ENCODE measurements at places on chromosomes 12 and 14. TPM values are rescaled to one million over a fixed set of nuclear protein-coding genes. Genes with fewer than 3 reads are reported as not detected.

- peaks cover 3% of the 10 kb centered on the region for H3K4me1 ChIP-seq
- H3K27me3 ChIP-seq, result no peaks in the 10 kb centered on the region
- no peaks in the 10 kb centered on the region for H3K36me3 ChIP-seq
Observed at GRCh38 chr12:51924551-51925319, 17.4 kb downstream of the ACVRL1 start.

GRCh38 chr14:52906141-52906601 lies 44.7 kb downstream of the FERMT2 start:
- DNase-seq, result no peak
- H3K36me3 ChIP-seq, result peaks cover 16% of the 10 kb centered on the region
- peak overlapping the region; percentile 24 for H3K27ac ChIP-seq
- H3K27me3 ChIP-seq, result no peaks in the 10 kb centered on the region

Gene HPD
- total RNA-seq, result 4.0 TPM

Gene PAN2
- 68.2 TPM for total RNA-seq

Gene FBLN5
- 79.4 TPM for total RNA-seq

GRCh38 chr14:65849091-65849490 lies 436.6 kb downstream of the FUT8 start:
- H3K27ac ChIP-seq, result no peak overlapping the region
- H3K27me3 ChIP-seq, result no peaks in the 10 kb centered on the region
- H3K4me1 ChIP-seq, result no peaks in the 10 kb centered on the region

Gene CIT
- total RNA-seq, result 22.1 TPM

Gene RPL10L
- total RNA-seq, result not detected

- H3K36me3 ChIP-seq, result no peaks in the 10 kb centered on the region
- no peak overlapping the region for H3K27ac ChIP-seq
- no peak for DNase-seq
- H3K4me3 ChIP-seq, result no peak overlapping the region
- H3K4me1 ChIP-seq, result no peaks in the 10 kb centered on the region
- no peaks in the 10 kb centered on the region for H3K27me3 ChIP-seq
Observed at GRCh38 chr12:18905134-18905533, 167.2 kb downstream of the CAPZA3 start.

- H3K36me3 ChIP-seq, result no peaks in the 10 kb centered on the region
- peak; percentile 15 for DNase-seq
- H3K27me3 ChIP-seq, result no peaks in the 10 kb centered on the region
- peaks cover 5% of the 10 kb centered on the region for H3K4me1 ChIP-seq
- H3K27ac ChIP-seq, result peak overlapping the region; percentile 97
Observed at GRCh38 chr12:65277994-65278575, 398 bp upstream of the MSRB3 start.

Gene ESPL1
- 2.0 TPM for total RNA-seq

GRCh38 chr12:94553130-94553519 lies 93.5 kb upstream of the CEP83 start:
- no peaks in the 10 kb centered on the region for H3K36me3 ChIP-seq
- no peaks in the 10 kb centered on the region for H3K4me1 ChIP-seq
- H3K4me3 ChIP-seq, result no peak overlapping the region
- DNase-seq, result no peak
- H3K27ac ChIP-seq, result no peak overlapping the region

Gene C2CD5
- total RNA-seq, result 81.2 TPM

DNA sequence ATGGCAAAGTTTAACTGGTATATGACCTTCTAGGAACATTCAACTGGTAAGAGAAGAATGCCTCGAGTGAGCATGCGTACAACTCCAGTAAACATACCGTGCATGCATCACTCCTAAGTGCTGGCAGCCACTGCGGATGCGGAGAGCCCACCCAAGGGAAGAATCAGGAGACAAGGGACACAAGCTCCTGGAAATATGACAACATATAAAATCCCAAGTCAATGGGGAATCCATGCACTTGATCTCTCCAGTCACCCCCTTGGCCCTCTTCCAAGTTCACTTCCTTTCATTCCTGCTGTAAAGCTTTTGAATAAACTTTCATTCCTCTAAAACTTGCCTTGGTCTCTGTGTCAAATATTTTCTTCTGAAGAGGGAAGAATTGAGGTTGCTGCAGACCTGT lies 168.7 kb upstream of the TMCC3 start:
- peak; percentile 70 for DNase-seq
- no peaks in the 10 kb centered on the region for H3K27me3 ChIP-seq
- peaks cover 5% of the 10 kb centered on the region for H3K4me1 ChIP-seq
- H3K4me3 ChIP-seq, result no peak overlapping the region

Gene AQP2
- total RNA-seq, result not detected

GRCh38 chr12:102427543-102427941 lies 52.8 kb downstream of the IGF1 start:
- no peak overlapping the region for H3K4me3 ChIP-seq
- no peaks in the 10 kb centered on the region for H3K36me3 ChIP-seq
- peak; percentile 72 for DNase-seq
- H3K27ac ChIP-seq, result no peak overlapping the region

DNA sequence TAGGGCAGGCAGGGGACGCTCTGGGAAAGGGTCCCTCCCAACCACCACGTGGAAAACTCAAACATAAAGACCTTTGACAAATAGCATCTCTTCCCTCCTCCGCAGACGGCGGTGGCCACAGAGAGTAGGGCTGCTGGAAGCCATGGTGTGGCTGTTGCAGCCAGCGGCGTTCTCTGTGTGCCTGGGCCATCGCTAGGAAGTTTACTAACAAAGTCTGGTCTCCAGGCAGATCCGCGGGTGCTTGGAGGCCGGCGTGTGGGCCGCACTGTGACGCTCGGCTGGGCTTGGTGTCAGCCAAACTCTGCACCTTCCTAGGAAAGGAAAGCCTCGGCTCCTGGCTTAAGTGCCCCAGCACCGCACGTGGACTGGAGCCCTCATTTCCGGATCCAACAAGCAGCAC lies 65.6 kb downstream of the CCDC88C start:
- peak; percentile 66 for DNase-seq
- H3K27ac ChIP-seq, result no peak overlapping the region
- no peak overlapping the region for H3K4me3 ChIP-seq
- no peaks in the 10 kb centered on the region for H3K36me3 ChIP-seq
- H3K27me3 ChIP-seq, result no peaks in the 10 kb centered on the region

DNA sequence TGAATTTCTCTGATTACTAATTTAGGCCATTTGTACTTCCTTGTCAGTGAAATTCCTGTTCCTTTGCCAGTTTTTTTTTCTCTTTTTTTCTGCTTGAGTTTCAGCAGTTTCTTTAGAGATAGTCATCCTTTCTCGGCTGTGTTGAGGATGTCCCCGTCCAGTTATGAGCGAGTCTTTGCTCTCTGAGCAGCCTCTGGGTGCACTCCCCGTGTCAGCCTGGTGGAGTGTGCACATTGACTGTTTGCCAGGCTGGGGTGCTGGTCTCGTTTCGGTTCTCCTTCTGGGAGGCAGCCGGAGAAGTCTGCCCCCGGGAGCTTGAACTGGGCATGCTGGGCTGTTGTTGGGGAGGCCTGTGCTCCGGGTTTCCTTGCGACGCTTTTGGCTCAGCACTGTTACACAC lies 3.0 kb downstream of the PACS2 start:
- no peak overlapping the region for H3K4me3 ChIP-seq
- DNase-seq, result peak; percentile 24
- H3K27me3 ChIP-seq, result no peaks in the 10 kb centered on the region
- H3K36me3 ChIP-seq, result peaks cover 1% of the 10 kb centered on the region

- no peaks in the 10 kb centered on the region for H3K4me1 ChIP-seq
- H3K27me3 ChIP-seq, result no peaks in the 10 kb centered on the region
- H3K4me3 ChIP-seq, result no peak overlapping the region
- DNase-seq, result peak; percentile 36
- no peak overlapping the region for H3K27ac ChIP-seq
Observed at GRCh38 chr12:85747941-85748495, 88.2 kb downstream of the RASSF9 start.

- DNase-seq, result peak; percentile 74
- peaks cover 21% of the 10 kb centered on the region for H3K36me3 ChIP-seq
- H3K4me3 ChIP-seq, result peak overlapping the region; percentile 51
- H3K4me1 ChIP-seq, result no peaks in the 10 kb centered on the region
Observed at GRCh38 chr12:55729819-55730818, 1.3 kb upstream of the CD63 start.

DNA sequence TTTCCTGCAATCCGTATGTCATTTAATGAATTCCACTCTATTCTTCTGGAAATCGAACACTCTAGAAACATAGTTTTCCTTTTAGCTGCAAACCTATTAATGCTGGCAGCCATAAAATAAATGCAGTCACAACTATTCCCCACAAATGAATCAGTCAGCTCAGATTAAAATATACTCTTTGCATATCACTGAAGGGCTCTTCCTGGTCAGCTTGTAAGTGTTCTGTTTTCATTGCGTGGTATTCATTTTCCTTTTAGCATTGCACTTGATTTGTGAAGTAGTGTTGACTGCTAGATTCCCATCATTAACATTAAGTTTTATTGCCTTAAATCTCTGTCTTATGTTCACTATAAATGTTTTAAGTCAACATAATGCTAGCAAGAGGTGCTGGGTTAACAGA lies 685.9 kb downstream of the DIO2 start:
- no peak overlapping the region for H3K27ac ChIP-seq
- H3K4me1 ChIP-seq, result no peaks in the 10 kb centered on the region
- no peak overlapping the region for H3K4me3 ChIP-seq
- H3K27me3 ChIP-seq, result no peaks in the 10 kb centered on the region
- H3K36me3 ChIP-seq, result no peaks in the 10 kb centered on the region

DNA sequence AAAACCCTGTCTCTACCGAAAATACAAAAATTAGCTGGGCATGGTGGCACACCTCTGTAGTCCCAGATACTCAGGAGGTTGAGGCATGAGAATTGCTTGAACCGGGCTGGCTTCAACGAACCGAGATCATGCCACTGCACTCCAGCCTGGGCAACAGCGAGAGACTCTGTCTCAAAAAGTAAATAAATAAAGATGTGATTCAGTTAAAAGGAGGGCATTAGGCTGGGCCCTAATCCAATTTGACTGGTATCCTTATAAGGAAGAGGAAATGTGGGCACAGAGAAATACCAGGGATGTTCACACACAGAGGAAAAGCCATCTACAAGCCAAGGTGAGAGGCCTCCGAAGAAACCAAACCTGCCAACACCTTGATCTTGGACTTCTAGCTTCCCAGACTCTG lies 10.1 kb upstream of the DCAF4 start:
- H3K36me3 ChIP-seq, result no peaks in the 10 kb centered on the region
- no peaks in the 10 kb centered on the region for H3K27me3 ChIP-seq
- H3K4me1 ChIP-seq, result no peaks in the 10 kb centered on the region

GRCh38 chr14:30560581-30560980 lies 1.6 kb downstream of the G2E3 start:
- H3K4me1 ChIP-seq, result peaks cover 25% of the 10 kb centered on the region
- no peaks in the 10 kb centered on the region for H3K36me3 ChIP-seq
- no peak overlapping the region for H3K27ac ChIP-seq
- no peaks in the 10 kb centered on the region for H3K27me3 ChIP-seq
- DNase-seq, result no peak

- H3K4me3 ChIP-seq, result no peak overlapping the region
- H3K36me3 ChIP-seq, result no peaks in the 10 kb centered on the region
- H3K27me3 ChIP-seq, result no peaks in the 10 kb centered on the region
- H3K4me1 ChIP-seq, result no peaks in the 10 kb centered on the region
- peak; percentile 81 for DNase-seq
- peak overlapping the region; percentile 80 for H3K27ac ChIP-seq
Observed at GRCh38 chr12:6792522-6793201, 3.3 kb downstream of the CD4 start.

- no peaks in the 10 kb centered on the region for H3K27me3 ChIP-seq
- H3K36me3 ChIP-seq, result no peaks in the 10 kb centered on the region
- H3K4me1 ChIP-seq, result peaks cover 6% of the 10 kb centered on the region
- DNase-seq, result no peak
- H3K27ac ChIP-seq, result peak overlapping the region; percentile 93
Observed at GRCh38 chr14:74882103-74882920, 596 bp downstream of the DLST start.

DNA sequence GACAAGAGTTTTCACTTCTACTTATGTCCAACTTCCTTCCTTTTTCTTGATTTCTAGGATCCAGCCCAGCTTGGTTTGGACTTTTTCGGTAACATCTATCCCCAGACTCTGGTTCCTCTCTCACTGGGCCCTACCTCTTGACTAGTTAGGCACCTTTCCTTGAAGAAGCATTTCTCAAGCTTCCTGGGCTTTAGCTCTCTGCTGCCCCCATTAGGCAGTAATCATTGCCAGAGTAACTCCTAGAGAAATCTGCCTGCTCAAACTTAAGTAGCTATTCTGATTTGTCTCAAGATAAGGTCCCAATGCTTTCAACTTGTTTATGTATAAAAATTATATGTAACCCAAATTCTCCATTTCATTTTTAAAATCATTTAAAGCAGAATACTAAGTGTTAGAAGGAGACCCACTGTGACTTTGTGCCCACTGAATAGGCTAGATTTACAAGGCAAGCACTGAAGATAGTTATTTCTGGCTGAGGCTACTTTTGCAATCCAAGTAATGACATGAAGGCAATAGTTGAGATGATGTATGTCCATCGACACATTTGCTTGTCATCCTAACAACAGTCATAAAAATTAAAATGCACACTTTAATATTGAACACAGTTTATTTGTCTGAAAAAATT lies 275.0 kb upstream of the G2E3 start:
- H3K27ac ChIP-seq, result no peak overlapping the region
- H3K36me3 ChIP-seq, result no peaks in the 10 kb centered on the region
- H3K27me3 ChIP-seq, result no peaks in the 10 kb centered on the region
- no peaks in the 10 kb centered on the region for H3K4me1 ChIP-seq

DNA sequence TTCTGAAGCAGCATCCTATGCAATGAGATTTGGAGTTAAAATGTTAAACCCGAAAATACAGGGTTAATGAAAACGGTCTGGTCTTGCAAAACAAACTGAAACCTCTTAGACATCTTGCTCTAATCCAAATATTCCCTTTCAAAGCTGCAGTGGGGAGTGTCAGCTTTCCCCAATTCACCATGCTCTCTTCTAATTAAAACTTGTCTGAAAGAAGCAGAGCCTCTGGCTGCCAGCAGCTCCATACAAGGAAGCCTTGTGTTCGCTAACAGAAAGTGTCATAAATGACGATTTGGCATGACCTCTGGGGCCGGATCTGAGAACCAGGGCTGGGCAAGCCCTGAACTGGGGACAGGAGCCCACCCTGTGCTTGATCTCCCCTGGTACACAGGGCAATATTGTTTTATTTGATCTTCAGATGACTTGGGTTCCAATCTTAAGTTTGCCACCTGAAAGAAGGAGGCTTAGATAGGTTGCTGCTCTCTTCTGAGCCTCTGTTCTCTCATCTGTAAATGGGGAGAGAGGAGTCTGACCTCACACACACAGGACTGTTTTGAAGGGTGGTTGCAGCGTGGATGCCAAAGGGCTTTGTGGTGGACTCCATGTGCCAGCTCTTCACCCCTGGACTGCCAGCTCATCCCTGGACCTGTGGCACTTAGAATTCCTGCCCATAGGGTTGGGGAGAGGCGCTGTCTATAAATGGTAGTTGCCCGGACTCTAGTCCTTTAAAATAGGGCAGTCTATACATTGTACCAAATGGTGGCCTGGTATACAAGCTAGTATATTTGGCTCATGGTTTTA lies 7.8 kb downstream of the KMT5A start:
- H3K36me3 ChIP-seq, result peaks cover 34% of the 10 kb centered on the region
- DNase-seq, result no peak
- H3K4me1 ChIP-seq, result peaks cover 15% of the 10 kb centered on the region
- no peak overlapping the region for H3K4me3 ChIP-seq
- no peaks in the 10 kb centered on the region for H3K27me3 ChIP-seq

Data from lung (tissue), 17 donors.